ENCODE measurements at places on chromosomes 7 and 10.

GRCh38 chr10:86958116-86958900, at the start of gene SNCG:
SNCG (plus strand) TSS chr10:86958599; CDS start chr10:86958698, 99 bp downstream.
- peak; percentile 72 for DNase-seq

GRCh38 chr10:23314835-23315239, 29.8 kb downstream of the C10orf67 start:
- no peak for DNase-seq

GRCh38 chr10:287814-288213, 152.6 kb downstream of the ZMYND11 start:
- DNase-seq: no peak

- no peak for DNase-seq
Measured at GRCh38 chr10:33178026-33178755, 156.3 kb downstream of the NRP1 start.

GRCh38 chr7:130695840-130696239, 9.5 kb upstream of the TSGA13 start:
- DNase-seq: no peak

GRCh38 chr7:20713792-20714191, 72.9 kb downstream of the SP8 start:
- no peak for DNase-seq

DNA sequence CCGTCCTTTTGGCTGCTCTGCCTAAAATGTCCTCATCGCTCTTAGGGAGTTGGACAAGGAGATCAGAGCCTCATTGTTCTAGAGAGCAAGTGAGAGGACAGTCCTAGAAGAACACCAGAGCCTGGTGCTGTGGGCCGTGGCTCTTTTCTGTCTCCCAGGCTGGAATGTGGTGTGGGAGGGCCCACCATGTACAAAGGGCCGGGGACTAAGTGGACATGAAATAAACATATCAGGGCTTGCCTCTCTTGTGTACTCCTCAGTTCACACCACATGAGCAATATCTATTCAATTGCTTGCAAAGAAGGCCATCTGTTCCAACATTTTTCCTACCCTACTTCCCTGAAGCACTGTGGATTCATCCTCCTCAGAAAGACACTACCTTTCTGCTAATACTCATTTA, 510.4 kb downstream of the SUGCT start:
- DNase-seq: no peak

- DNase-seq: no peak
Measured at GRCh38 chr7:131226514-131226865, 101.2 kb upstream of the MKLN1 start.

DNA sequence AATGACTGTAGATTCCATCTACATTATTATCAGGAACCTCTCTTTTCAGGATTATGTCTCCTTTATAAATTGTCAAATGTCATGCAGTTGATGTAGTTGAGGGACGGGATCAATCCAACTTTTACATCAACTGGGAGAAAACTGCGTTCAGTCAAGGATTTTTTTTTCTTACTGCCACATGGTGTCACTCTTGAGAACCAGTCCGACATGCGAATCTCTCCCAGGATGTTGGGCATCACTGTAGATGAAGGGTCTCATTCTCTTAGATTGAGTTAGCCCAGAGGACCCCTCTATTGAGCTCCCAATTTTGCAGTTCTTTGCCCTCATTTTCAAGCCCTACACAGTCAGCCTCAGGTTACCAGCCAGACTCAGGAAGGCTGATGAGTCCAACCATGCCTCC, 120.3 kb upstream of the PTPRZ1 start:
- no peak for DNase-seq

DNA sequence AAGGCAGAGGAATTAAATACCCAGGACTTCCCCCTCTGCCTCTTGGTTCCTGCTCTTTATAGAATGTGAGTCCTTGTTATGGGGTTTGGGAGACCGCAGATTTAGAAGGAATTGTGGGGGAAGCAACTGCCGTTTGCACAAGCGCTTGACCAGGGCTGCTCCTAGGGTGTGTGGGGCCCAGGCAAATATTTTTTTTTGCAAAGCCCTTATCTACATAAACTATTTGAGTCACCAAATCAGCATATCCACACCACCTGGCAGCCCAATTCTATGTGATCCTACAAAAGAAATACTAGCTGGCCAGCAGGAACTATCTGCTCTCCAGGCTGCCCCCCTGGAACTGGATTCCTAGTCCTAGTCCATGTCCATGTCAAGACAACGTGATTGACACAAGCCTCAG, 33.4 kb upstream of the YAE1 start:
- no peak for DNase-seq

DNA sequence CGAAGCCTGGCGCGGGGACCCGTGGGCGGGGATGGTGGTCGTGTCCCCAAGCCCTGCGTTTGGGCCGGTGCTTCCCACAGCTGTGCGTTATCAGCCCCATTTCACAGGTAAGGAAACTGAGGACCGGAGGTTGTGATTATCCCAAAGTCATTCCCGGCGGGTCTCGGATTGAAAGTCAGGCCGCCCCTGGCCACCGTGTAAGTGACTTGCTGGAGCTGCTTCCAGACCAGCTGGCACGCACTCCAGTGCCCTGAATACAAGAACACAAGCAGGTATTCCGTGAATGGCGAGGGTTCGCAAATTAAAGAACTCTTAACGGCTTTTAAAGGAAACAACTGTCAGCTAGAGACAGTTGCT, 675 bp upstream of the ATE1 start:
- DNase-seq: no peak

- no peak for DNase-seq
Measured at GRCh38 chr10:29804025-29804852, 169.5 kb upstream of the SVIL start.

DNA sequence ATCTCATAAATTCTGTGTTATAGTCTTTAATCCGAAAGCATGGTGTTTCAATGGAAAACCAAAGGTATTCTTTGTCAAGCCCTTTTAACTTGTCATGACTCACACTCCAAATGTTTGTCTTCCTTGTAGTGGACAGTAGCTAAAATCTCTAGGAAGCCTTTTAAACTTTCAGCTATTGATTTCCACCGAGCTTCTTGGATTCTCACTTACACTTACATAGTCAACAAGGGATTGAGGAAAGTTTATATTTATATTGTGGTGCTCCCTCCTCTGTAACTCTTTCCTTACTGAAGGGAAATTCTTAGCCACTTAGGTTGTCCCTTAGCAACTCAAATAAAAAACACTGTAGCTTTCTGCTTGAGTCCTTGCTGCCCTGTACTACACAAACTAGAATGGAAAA, 31.2 kb upstream of the GPR37 start:
- DNase-seq: no peak

GRCh38 chr10:130764651-130765050, 546.9 kb downstream of the TCERG1L start:
- no peak for DNase-seq

- no peak for DNase-seq
Measured at GRCh38 chr7:15685358-15686294, 857 bp downstream of the MEOX2 start.

- DNase-seq: no peak
Measured at GRCh38 chr7:151551820-151552219, 32.1 kb upstream of the RHEB start.

DNA sequence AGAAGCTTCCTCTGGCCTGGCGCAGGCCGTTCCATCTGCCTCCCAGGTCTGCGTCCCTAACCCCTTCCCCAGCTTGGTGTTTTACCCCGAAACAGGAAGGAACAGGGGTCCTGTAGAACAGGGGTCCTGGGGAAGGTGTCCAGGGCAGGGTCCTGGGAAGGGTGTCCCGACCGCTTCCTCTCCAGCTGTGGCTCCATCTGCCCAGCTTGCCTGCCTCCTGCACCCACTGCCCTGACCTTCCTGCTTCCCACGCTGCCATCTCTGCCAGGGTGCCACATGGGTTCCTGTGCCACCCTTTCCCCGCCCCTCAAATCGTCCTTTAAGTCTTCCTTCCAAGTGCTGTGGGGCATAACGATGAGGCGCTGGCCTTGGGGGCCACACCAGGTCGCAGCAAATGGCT, 32.4 kb downstream of the WDR86 start:
- no peak for DNase-seq

- DNase-seq: no peak
Measured at GRCh38 chr10:6877722-6878392, 297.8 kb upstream of the PRKCQ start.

GRCh38 chr10:119821182-119821581, 51.5 kb downstream of the MCMBP start:
- DNase-seq: no peak

DNA sequence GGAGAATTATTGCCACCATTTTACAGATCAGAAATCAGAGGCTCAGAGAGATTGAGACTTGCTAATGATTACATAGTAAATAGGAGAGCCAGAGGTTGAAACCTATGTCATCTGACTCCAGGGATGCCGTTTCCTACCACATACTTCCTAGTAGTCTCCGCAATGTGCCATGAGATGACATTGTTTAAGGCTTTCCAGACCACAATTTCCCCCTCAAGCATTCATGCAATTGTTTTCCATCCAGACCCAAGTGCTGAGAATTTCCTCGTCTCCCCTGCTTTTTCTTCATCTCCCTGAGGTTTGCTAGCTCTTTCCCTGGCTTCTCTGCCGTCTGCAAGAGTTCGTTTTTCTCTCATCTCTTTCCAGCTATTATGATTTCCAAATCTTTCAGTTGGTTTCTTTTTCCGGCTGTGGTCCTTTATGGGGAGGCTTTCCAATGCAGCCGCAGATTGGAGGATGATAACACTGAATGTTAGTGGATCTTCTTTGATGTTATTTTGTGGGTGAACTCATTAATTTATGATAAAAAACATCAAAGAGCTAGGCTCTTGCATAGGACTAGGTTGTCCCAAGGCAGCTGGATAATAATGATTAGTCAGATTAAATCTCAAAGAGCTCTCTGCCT, 6.9 kb upstream of the GOLGA7B start:
- no peak for DNase-seq

- no peak for DNase-seq
Measured at GRCh38 chr10:95559896-95560277, 1.3 kb downstream of the SORBS1 start.

DNA sequence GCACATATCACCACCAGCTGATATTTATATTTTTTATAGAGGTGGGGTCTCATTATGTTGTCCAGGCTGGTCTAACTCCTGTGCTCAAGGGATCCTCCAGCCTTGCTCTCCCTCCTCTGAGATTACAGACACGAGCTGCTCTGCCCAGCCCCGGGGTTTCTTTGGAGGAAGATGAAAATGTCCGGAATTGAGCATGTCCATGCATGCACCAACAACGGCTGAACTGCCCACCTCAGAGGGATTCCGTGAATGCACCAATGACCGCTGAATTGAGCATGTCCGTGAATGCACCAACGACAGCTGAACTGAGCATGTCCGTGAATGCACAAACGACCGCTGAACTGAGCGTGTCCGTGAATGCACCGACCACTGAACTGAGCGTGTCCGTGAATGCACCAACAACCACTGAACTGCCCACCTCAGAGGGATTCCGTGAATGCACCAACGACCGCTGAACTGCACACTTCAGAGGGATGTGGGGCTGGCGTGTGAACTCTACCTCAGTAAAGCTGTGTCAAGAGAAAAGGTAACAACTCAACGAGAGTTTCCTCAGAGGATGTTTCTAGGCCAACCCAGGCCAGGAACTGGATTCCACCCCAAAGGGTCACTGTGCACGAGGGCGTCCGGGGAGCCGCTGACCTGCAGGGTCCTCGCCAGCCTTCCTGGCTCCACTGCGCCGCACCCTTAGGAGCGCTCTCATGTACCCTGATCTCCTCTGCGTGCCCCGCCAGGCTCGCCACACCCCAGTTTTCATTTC, 34.9 kb upstream of the INPP5A start:
- DNase-seq: peak; percentile 35

DNA sequence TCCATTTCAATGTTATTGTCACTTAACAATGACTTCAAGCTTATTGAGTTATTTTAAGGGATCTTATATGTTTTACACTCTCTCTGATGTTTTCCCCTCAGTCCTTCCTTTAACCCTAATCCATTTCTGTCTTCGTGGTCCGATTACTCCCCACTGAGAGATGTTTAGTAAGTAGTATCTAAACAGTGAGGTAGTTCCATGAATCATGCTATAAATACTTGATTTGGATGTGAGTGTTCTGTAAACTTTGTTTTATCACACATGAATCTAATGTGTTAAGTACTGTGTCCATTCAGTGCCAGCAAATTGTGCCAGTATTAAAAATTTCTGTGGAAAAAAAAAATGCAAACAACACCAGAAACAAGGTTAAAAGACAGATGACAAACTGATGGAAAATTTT, 18.6 kb downstream of the RPP30 start:
- DNase-seq: no peak

- no peak for DNase-seq
Measured at GRCh38 chr10:121244818-121245217, 353.4 kb downstream of the FGFR2 start.

DNA sequence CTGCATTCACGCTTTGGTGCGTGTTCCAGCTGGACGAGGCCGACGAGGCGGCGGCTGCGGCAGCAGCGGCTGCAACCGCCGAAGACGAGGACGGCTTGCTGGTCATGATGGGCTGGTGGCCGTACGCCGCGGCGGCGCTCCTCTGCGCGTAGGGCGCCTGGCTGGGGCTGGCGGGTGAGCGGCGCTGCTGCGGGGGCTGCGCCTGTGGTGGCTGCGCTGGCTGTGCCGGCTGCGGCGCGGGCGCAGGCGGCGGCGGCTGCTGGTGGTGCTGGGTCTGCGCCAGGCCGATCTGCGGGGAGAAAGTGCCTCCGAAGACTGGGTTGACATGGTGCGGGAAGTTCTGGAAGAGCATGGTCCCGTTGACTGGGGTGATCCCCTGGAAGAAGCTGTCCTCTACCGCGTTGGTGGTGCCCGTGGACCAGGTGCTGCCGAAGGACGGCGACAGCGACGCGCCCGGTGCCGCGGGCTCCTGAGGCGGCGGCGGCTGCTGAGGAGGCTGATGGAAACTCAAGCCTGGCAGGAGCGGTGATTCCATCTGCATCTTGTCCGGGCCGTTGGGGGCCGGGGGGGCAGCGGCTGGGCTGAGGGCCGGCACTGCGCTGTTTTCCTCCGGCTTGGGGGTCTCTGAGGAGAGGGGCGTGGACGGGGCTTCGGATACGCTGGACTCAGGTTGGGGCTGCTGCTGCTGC, 51.1 kb downstream of the CPEB3 start:
- DNase-seq: no peak

DNA sequence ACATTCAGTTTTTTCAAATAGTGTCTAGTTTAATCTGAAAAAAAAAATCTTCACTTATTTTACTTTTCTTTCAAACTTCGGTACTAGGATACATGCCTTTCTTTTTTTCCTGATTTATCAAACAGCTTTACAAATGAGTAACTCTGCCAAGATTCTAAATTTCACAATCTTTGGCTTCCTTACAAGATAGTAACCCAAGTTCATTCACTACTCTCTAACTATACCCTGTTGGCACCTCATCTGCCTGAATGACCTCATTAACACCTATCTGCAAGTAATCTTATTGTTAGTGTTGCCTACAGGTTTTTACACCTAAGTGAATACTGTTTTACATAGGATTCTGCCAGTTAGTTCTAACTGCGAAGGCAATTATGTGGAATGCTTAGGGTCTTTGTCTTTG, 159.8 kb downstream of the FOXP2 start:
- DNase-seq: no peak

GRCh38 chr10:74852381-74852780, 26.0 kb downstream of the KAT6B start:
- no peak for DNase-seq

- no peak for DNase-seq
Measured at GRCh38 chr7:18344536-18344935, 151.0 kb upstream of the HDAC9 start.

GRCh38 chr7:98317366-98318040, 36.0 kb downstream of the BRI3 start:
- DNase-seq: no peak

Measured in breast epithelium (tissue), 4 donors.